Central memory CD4-positive, alpha-beta T cell (primary cell): ENCODE measurements at places on chromosomes 11 and 22.

DNA sequence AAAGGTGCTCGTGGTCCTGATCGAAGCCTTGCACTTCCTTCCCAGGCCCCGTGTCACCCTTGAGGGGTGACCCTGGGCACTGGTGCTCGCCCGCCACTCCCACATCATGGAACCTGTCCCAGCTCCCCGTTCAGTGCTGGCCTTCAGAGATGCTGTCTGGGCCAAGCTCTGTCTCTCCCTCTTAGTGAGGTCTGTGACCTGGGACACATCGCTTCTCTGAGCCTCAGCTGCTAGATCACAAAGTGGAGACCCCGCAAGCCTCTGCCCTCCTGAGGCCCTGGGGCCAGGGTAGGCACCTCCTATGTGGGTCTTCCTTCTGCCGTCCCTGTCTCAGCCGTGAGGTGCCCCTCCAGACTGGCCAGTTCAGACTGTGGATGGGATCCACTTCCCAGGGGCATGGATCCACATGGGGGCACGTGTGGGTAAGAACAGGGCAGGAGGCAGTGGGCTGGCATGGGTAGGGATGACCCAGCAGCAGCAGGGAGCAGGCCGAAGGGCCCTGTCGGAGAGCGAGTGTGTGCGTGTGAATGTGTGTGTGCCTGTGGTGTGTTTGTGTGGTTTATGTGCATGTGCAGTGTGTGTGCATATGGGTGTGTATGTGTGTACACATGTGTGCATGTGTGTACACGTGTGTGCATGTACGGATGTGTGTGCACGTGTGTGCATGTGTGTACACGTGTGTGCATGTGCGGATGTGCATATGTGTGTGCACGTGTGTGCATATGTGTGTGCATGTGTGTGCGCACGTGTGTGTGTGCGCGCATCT is 1073.7 kb downstream of the BRD1 start:
- DNase-seq, result no peak

GRCh38 chr11:114556135-114556534 is 3.5 kb downstream of the NXPE1 start:
- DNase-seq, result no peak

DNA sequence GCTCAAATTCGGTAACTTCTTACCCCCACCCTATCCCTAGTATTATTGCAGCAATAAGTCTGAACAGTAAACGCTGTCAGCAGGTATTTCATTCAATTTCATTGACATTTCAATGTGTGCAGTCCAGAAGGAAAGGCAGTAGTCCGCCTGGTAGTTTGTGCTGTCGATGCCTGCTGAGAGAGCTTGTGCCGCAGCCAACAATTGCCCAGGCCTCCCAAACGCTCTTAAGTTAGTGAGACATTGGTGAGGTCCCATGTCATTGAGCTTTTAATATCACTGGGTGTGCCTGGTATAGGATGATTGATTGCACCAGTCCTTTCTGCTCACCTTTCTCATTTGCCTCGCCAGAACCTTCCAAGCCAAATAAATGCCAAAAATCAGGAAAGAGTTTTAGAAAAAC is 28.1 kb downstream of the ALKBH3 start:
- no peak for DNase-seq

DNA sequence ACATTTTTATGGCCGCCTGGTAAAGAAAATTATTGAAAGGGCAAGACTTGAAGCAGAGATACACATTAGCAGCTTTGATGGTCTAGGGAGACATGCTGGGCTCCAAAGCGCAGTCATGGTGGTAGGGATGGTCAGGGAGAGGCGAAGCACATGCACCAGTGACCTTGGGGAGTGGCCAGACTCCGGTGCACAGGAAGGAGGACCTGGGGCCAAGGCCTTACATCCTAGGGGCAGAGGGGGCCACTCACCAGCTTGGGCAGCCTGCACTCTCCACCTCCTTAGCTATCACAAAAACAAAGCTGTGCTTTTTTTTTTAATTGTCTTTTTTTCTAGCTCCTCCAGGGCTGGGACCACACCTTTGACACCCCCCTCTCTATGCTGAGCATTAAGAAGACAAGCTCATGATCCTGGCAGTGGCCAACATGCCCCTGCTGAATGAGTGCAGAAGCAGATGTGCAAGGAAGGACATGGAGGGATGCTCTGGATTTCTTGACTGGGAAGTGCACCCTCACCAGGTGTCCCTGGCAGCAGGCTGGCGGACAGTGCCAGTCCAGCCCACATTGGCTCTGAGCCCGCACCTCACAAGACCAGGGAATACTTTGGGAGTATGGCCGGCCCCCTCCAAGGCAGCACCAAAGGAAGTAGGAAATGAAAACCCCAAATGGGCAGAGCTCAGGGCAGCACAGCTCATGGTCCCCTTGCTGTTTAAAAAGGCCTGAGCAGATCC is 619.9 kb downstream of the TBC1D22A start:
- no peak for DNase-seq

GRCh38 chr11:119179983-119180382 is 5.3 kb upstream of the NHERF4 start:
- no peak for DNase-seq

DNA sequence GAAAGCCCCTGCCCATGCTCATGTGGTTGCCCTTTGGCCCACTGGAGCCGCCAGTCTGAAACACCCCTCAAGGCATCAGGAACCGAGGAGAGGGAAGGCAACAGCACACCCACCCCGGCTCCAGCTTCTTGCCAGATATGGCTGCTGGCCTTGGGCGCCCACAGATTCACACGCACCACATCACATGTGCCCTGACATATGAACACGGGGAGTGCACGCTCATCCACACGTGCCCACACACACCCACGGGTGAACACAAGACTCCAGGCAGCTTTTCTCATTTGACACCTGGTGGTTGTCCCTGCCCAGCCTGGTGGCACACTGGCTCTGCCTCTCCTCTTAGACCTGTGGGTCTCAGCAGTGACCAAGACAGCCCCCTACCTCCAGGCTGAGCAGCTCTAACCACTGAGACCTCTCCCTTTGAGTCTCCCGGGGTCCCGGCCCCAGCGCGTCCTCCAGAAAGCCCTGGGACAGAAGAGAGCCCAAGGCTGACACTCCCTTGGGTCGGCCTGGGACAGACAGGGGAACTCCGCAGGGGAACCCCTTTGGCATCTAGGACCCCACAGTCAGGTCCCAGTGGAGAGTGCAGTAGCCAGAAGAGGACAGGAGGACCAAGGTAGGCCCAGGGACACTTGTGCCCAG is 2.7 kb upstream of the MAPK12 start:
- no peak for DNase-seq

DNA sequence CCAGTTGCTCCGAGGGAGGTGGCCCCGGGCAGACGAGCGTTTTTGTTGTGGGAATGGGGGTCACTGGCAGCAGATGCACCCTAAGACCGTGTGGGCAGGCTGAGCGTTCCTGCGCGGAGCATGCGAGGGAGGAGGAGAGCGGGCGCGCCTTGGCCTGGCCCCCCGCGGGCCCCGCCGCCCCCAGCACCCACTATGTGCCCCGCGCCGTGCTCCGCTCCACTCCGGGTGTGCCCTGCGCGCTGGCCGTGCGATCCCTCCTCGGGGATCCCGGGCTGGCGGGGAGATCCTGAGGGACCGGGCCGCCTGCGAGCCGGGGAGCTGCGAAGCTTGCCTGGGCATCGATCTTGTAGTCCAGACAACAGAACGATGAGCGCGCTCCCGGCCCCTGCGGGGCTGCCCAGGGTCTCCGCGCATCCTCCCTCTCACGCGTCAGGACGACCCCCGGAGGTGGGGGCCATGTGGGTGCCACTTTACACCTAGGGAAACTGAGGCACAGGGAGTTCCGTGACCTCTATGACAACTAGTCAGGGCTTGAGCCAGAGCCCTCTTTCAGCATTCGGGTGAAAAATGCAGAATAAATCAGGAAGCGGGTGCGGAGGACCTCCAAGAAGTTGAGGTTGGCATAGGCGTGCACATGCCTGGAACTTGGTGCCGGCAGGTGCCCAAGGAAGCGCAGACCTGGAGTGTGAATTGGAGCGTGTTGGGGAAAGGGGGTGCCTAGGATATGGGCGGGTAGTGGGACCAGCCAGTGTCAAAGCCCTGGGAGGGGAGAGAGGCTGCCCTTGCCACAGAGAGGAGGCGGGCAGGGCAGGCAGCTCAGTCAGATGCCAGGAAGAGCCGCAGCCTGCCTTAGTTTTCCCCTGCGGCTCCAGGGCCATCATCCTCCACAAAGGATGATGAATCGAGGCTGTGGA is 1.3 kb upstream of the KMT5B start:
- DNase-seq, result no peak

DNA sequence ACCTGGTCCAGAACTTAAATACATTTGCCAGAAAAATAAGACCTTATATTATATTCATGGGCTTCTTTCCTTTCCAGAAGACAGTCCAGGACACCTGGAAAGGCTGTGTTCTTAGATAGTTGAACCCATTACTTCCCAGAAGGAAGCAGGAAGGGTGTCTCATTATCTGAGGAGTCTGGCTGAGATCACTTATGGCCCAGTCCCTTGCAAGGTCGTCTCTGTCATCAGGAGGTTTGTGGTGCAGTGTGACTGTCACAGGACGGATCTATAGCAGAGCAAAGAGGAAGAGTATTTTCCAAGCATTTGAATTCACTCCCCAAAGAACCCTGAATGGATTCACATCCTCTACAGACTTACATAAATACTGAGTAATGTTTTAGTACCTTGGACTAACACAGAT is 270.7 kb upstream of the MTNR1B start:
- DNase-seq, result no peak

GRCh38 chr11:121367001-121367843 is 74.7 kb downstream of the SC5D start:
- peak; percentile 44 for DNase-seq

- DNase-seq, result no peak
These were observed at the start of gene INPP5J for GRCh38 chr22:31122532-31123291. Gene INPP5J (plus strand): TSS chr22:31122966. CDS start chr22:31123015, 49 bp downstream.

- DNase-seq, result no peak
These were observed at the start of gene MUC5AC for GRCh38 chr11:1157645-1158591. Gene MUC5AC (plus strand): TSS chr11:1157953. CDS start chr11:1158000, 47 bp downstream.

DNA sequence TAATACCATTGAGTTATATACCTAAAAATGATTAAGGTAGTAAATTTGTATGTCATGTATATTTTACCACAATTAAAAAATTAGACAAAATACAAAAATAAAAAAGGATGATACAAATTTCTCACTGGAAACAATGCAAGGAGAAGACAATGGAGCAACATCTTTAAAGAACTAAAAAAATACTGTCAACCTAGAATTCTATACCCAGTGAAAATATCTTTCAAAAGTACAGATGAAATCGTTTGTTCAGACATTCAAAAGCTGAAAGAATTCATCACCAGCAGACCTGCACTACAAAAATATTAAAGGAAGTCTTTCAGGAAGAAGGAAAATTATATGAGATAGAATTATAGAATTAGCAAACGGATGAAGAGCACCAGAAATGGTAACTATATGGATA is 9.8 kb upstream of the ASCL2 start:
- DNase-seq, result no peak

DNA sequence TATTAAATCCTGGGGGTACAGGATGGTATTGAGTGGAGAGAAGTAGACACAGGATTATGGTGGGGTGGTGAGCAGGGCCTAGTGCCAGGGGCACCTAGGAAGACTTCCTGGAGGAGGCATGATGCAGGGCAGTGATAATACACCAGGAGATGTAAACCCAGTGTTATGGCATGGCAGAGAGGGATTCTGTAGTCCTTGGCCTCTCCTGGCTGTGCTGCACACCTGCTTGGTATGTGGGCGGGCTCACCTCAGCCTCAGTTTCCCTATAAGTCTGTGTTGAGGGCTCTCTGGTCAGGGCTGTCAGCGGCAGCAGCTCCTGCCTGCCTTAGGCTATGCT is 2.2 kb downstream of the PDXP start:
- DNase-seq, result no peak

DNA sequence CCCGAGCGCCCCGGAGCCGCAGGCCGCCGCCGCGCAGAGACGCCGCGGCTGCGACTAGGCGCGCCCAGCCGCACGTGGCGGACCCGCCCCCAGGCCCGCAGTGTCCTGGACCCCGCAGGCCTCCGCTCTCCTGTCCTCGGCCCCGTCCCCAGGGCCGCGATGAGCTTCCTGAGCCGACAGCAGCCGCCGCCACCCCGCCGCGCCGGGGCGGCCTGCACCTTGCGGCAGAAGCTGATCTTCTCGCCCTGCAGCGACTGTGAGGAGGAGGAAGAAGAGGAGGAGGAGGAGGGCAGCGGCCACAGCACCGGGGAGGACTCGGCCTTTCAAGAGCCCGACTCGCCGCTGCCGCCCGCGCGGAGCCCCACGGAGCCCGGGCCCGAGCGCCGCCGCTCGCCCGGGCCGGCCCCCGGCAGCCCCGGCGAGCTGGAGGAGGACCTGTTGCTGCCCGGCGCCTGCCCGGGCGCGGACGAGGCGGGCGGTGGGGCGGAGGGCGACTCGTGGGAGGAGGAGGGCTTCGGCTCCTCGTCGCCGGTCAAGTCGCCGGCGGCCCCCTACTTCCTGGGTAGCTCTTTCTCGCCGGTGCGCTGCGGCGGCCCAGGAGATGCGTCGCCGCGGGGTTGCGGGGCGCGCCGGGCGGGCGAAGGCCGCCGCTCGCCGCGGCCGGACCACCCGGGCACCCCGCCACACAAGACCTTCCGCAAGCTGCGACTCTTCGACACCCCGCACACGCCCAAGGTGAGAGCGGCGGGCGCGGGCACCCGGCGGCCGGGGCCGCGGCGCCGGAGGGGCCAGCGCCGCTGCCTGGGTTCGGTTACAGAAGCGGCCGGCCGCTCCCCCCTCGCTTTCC is 528 bp downstream of the WEE1 start:
- DNase-seq, result no peak

DNA sequence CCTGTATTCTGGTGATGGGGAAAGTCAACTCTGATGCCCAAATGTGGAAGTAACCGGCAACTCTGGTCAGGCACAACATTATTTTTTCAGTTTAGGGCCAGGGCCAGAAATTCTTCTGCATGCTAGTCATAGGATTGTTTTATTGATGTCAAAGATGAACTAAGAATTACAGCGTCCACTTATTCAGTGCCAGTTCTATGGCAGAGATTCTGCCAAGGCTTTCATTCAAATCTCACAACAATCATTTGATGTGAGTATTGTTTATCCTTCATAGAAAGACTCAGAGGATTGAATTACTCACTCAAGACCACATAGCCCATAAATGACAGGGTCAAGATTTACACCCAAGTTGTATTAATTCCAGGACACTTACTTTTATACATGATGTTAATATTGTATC is 87.7 kb downstream of the TMPRSS5 start:
- DNase-seq, result no peak

DNA sequence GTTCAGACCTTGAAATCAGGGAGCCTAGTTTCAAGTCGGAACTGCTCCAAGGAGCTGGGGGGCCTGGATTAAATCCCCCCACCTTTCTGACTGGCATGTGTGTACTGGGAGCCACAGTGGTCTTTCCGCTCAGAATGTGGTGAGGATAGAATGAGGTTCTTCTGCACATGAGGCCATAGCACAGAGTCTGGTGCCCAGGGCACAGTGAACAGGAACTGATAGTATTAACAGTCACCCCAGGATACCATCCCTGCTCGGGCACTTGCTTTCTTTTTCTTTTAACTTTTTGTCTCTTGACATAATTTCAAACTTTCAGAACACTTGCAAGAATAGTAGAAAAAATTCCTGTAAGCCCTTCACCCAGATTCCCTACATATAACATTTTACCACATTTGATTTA is 28.8 kb downstream of the LMO1 start:
- DNase-seq, result no peak
